ENCODE measurements at places on chromosomes 3 and 15. TPM values are rescaled to one million over a fixed set of nuclear protein-coding genes. Genes with fewer than 3 reads are reported as not detected.

DNA sequence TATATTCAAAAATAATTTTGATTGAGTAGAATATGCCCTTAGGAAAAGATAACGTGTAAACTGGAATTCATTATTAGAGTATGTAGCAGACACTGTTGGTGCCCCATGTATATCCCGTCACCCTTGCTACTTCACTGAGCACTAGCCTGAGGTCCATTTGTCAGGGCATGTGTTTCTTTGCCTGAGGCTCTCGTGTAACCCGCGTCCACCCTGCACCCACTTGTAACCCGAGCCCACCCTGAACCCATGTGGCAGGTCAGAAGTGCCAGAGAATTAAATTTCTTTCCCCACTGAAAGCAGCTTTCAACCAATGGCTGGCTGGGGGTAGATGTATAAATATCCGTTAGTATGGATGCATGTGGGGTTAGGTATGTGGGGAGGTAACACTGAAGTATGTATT, 474.2 kb upstream of the ZNF385D start:
- H3K27me3 ChIP-seq = no peaks in the 10 kb centered on the region
- no peaks in the 10 kb centered on the region for H3K36me3 ChIP-seq
- H3K4me3 ChIP-seq = no peak overlapping the region
- no peak for DNase-seq
- H3K27ac ChIP-seq = no peak overlapping the region

GRCh38 chr15:98437752-98438151, 210.6 kb upstream of the IGF1R start:
- peaks cover 5% of the 10 kb centered on the region for H3K4me1 ChIP-seq
- no peaks in the 10 kb centered on the region for H3K36me3 ChIP-seq
- no peaks in the 10 kb centered on the region for H3K27me3 ChIP-seq
- H3K27ac ChIP-seq = no peak overlapping the region

DNA sequence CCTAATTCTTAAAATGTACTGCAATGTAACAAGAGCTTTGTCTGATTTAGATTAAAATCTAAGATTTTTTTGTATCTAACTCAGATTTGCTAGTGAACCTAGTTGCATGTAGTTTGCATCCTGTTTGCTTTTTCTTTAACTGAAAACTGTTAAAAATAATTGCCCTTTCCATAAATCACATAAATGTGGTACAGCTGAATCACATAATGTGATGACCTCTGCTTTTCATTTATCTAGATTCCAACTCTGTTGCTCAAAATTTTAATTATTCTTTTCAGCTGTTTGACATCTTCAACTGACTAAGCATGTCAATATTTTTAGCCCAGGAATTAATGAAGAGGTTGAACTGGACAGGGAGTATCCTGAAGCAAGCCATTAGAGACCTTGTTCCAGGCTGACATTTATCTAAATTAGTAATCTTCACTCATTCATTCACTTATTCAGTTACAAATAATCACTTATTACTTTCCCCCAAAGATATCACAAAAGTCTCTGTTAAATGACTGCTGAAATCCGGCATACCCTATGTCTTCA, 101.9 kb upstream of the PLXND1 start:
- no peaks in the 10 kb centered on the region for H3K36me3 ChIP-seq
- no peaks in the 10 kb centered on the region for H3K27me3 ChIP-seq
- peaks cover 4% of the 10 kb centered on the region for H3K4me1 ChIP-seq

DNA sequence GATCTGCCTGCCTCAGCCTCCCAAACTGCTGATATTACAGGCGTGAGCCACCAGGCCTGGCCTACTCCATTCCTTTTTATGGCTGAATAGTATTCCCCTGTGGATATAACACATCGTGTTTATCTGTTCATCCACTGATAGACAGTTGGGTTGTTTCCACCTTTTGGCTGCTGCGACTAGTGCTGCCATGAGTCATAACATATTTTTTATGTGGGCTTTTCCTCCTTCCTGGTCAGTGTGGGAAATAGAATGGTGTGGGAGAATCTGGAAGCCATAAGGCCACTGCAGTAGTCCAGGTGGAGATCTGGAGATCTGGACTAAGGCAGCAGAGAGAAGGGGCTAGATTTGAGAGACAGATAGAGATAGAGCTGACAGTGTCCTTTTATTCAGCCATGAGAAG, 16.2 kb downstream of the LCMT2 start:
- H3K27me3 ChIP-seq = peaks cover 30% of the 10 kb centered on the region
- no peak for DNase-seq
- H3K4me1 ChIP-seq = no peaks in the 10 kb centered on the region

DNA sequence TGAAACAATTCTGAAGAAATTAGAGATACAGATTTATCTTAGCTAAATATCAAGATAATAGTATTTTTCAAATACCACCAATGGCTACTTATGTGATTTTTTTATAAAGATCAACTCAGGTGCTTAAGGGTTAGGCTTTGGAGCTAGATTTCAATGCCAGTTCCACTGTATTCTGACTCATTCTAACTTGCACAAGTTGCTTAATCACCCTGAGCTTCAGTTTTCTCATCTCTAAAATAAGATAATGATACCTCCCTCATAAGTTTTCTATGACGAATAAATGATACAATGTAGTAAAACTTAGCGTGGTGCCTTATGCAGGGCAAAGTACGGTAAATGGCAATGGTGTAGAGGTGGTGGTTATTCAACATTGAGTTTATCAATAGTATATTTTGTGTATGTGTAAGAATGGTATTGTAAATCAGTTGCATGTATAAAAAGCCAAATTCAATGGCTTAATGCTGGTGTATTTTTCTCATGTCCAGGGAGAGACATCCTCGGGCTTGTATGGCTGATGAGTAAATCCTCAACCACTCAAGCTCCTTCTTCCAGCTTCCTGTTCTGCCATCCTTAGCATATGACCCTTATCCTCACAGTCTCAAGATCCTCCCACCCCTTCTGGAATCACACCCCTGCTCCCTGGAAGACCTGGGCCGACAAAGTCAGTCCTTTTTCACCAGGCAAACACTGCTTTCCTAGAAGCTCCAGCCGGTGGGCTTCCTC, 505.9 kb upstream of the CFAP20DC start:
- H3K4me3 ChIP-seq = no peak overlapping the region
- H3K27me3 ChIP-seq = peaks cover 6% of the 10 kb centered on the region
- no peaks in the 10 kb centered on the region for H3K36me3 ChIP-seq
- H3K4me1 ChIP-seq = peaks cover 5% of the 10 kb centered on the region

GRCh38 chr15:52677593-52678467, 1.4 kb downstream of the ATOSA start:
- peak overlapping the region; percentile 96 for H3K27ac ChIP-seq
- peaks cover 2% of the 10 kb centered on the region for H3K36me3 ChIP-seq
- H3K4me1 ChIP-seq = peaks cover 47% of the 10 kb centered on the region
- DNase-seq = no peak

GRCh38 chr3:187293516-187294430, 2.2 kb upstream of the MASP1 start:
- peaks cover 62% of the 10 kb centered on the region for H3K27me3 ChIP-seq
- no peak for DNase-seq
- H3K4me3 ChIP-seq = no peak overlapping the region

GRCh38 chr15:95875121-95875643, 455.3 kb upstream of the NR2F2 start:
- H3K27ac ChIP-seq = no peak overlapping the region
- peaks cover 10% of the 10 kb centered on the region for H3K36me3 ChIP-seq
- no peaks in the 10 kb centered on the region for H3K27me3 ChIP-seq
- H3K4me1 ChIP-seq = peaks cover 53% of the 10 kb centered on the region

Gene SLC41A3
- total RNA-seq = 36.4 TPM

Gene BAHD1
- total RNA-seq = 27.9 TPM

Gene ANKRD63
- total RNA-seq = not detected

Gene GPR160
- 12.1 TPM for total RNA-seq

Gene GRK7
- 0.12 TPM for total RNA-seq

Gene CNTN6
- not detected for total RNA-seq

Gene GOLGA6D
- total RNA-seq = not detected

Gene OR5K2
- total RNA-seq = not detected

Measured in natural killer cell treated with Interleukin-12 subunit alpha and Interleukin-12 subunit beta and Interleukin-15 and Interleukin-18, amount 100 ng/mL, for 72 hours (primary cell).